ENCODE measurements at places on chromosomes 1 and 21. TPM values are rescaled to one million over a fixed set of nuclear protein-coding genes. Genes with fewer than 3 reads are reported as not detected.

DNA sequence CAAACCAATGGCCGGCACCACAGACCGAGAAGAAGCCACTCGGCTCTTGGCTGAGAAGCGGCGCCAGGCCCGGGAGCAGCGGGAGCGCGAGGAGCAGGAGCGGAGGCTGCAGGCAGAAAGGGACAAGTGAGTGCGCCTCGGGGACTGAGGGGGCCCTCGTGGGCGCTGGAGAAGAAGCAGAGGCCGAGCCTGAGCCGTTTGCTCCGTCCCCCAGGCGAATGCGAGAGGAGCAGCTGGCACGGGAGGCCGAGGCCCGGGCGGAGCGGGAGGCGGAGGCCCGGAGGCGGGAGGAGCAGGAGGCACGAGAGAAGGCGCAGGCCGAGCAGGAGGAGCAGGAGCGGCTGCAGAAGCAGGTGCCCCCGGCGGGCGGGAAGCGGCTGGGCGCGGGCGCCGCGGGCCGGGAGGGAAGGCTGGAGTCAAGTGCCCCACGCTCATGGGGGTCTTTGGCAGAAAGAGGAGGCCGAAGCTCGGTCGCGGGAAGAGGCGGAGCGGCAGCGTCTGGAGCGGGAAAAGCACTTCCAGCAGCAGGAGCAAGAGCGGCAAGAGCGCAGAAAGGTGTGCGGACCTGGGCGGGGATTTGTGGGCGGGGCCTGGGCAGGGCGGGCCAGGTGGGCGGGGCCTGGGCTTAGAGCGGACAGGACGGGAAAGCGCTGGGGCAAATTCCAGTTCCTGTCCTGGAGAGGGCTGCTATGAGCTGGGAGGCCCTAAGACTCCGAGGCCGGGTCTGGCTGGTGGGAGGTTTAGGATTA lies 22.7 kb downstream of the MAP7D1 start:
- no peak overlapping the region for H3K4me3 ChIP-seq
- DNase-seq, result no peak
- H3K4me1 ChIP-seq, result peaks cover 3% of the 10 kb centered on the region
- no peaks in the 10 kb centered on the region for H3K27me3 ChIP-seq
- peak overlapping the region; percentile 58 for H3K27ac ChIP-seq

The TMEM240 gene
- not detected for total RNA-seq

GRCh38 chr1:37325010-37325409 lies 149.4 kb upstream of the ZC3H12A start:
- H3K36me3 ChIP-seq, result no peaks in the 10 kb centered on the region
- peaks cover 34% of the 10 kb centered on the region for H3K27me3 ChIP-seq
- no peaks in the 10 kb centered on the region for H3K4me1 ChIP-seq
- DNase-seq, result no peak
- H3K27ac ChIP-seq, result no peak overlapping the region
- no peak overlapping the region for H3K4me3 ChIP-seq

GRCh38 chr1:190067592-190067991 lies 410.1 kb downstream of the BRINP3 start:
- H3K4me3 ChIP-seq, result no peak overlapping the region
- no peaks in the 10 kb centered on the region for H3K36me3 ChIP-seq
- no peaks in the 10 kb centered on the region for H3K4me1 ChIP-seq
- DNase-seq, result no peak
- no peaks in the 10 kb centered on the region for H3K27me3 ChIP-seq
